ENCODE measurements at places on chromosomes 11 and 22.

DNA sequence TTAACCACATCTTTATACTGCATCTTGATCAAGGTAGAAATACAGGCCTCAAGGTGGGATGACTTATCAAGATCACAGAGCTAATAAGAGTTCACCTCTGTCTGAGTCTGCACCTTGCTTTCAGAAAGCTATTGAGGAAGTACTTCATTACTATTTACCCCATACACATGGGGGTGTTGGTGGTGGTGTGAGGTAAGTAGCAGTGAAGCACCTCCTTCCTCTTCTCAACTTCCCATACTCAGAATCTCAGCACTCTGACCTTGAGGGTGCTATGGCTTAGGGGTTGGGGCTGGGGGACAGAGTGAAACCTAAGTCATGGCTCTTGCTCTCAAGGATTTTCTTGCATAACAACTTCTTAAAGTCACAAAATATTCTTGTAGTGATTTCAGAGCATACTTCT lies 56.9 kb downstream of the ME3 start:
- DNase-seq: no peak

GRCh38 chr11:32817181-32817851 lies 12.4 kb upstream of the PRRG4 start:
- DNase-seq: no peak

DNA sequence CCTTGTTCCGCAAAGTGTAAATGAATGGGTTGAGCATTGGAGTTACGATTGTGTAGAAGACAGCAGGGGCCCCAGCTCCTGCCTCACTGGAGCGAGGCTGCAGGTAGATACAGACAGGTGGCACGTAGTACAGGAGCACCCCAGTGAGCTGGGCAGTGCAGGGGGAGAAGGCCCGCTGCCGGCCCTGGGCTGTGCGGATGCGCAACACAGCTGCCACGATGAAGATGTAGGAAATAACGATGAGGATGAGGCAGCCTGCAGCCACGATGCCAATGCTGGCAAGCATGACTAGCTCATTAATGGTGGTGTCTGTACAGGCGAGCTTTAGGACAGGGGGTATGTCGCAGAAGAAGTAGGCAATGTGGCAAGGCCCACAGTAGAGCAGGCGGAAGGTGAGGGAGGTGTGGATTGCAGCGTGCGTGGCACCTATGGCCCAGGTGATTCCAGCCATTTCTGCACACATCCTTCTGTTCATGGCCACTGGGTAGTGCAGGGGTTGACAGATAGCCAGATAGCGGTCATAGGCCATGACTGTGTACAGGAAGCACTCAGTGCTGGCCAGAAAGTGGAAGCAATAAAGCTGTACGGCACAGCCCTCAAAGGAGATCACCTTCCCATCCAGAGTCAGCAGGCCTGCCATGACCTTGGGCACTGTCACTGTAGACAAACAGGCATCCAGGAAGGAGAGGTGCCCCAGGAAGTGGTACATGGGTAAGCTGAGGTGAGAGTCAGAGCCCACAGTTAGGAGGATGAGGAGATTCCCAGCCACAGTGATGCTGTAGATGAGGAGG lies 616 bp downstream of the OR10S1 start:
- no peak for DNase-seq

- no peak for DNase-seq
These were observed 212.0 kb upstream of the CHORDC1 start for GRCh38 chr11:90434858-90435257.

DNA sequence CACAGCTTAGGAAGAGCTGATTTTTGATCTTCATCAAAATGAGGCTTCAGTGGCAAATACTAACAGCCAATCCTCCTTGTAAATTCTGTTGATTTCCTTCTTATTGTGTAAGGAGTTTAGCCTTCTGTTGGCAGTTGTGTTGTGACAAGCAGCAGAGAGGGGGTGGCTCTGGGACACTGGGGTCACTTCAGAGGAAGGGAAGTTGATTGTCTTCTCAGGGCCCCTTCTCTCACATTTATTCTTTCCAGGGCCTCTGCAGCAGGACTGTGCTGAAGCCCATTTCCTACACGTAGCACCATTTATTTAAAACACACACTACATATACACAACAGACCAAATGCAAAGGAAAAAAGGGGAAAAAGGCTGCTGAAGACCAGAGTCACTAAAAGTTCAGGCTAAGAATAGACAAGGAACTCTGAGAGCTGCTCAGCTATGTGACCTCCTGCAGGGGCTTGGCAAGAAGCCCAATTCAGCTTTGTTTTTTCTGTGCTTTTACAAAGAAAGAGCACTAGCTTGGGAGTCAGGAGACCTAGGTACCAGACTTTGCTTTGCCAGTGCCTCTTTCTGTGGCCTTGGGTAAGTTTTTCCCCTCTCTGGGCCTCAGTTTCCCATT lies 28.3 kb upstream of the UPB1 start:
- DNase-seq: no peak

DNA sequence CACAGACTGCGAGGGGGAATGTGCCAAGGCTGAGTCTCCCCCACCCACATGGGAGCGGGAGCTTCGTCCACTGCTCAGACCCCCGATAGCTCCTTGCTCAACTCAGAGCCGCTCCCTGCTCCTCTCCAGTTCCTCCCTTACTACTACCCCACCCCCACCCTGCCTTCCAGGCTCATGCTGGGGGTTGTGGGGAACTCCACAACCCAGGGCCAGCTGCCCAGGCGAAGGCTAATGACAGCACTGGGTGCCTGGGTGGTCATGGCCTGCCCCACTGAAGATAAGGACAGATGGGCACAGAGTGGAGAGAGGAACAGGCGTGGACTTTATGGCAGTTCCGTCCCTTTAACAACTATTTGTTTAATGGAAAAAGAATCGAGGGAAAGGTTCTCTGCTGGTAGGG lies 73.7 kb downstream of the PDE2A start:
- no peak for DNase-seq

DNA sequence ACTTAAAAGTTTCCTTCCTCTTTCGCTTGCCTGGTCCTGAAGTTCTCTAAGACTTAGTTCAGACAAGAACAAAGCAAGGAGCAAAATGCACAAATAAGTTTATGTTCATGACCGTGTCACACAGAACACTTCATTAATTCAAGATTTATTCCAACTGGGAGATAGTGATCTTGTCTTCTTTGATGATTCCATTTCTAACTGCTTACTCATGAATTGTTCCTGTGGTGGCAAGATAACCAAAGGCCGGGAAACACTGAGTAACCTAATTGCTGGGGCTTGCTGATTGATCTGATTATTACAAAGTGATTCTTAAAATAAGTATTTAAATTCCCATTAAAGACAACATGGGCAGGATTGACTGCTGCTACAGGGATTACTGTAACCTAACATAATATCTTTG lies 1462.9 kb upstream of the RAG2 start:
- no peak for DNase-seq

DNA sequence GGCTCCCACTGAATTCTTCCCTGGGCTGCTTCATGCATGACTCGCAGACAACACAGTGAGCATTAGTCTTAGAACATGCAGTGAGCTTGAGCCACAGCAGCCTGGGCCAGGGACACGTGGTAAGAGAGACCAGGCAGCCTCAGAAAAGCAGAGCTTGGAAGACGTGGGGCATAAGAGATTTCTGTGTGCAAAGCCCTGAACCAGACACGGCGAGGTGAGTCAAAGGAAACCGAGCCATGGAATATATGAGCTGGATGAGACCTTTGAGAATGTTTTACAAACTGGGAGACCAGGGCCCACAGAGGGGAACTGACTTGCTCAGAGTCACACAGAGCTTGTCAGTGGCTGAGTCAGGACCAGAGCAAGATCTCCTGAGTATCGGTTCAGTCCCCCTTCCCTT lies 8.5 kb upstream of the FXYD6 start:
- DNase-seq: no peak

- no peak for DNase-seq
These were observed 189.6 kb downstream of the ST3GAL4 start for GRCh38 chr11:126545057-126545555.

DNA sequence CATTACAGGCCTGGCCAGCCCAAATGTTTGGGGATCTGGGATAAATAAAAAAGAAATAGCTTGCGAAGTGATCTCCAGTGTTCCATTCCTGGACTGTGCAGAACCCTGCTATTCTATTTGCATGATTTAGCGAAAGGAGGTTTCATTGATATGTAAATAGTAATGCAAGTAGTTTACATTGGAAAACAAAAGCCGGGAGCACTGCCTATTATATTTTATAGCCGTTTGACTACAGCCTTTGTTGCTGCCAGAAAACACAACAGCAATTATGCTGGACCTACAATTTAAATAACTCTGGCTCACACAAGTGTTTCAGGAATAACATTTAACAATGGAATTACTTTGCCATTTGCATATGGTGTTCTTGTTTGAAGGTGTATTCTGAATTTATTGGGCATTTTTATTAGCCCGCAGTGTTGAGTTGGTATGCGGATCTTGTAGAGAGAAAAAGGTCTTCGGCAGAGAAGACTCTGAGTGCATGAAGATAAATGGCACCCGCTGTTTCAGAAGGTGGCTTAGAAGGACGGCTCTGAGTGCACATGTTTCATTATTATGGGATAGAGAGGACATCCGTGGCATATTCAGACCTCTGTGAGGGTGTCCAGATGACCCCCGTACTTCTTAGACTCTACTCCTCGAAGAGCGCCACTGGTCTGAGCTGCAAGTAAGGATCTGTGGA lies 315.0 kb downstream of the BRD1 start:
- DNase-seq: no peak

- no peak for DNase-seq
These were observed 32.4 kb upstream of the NAV2 start for GRCh38 chr11:19679952-19680828.

GRCh38 chr11:2975594-2975993 lies 16.5 kb downstream of the NAP1L4 start:
- no peak for DNase-seq

DNA sequence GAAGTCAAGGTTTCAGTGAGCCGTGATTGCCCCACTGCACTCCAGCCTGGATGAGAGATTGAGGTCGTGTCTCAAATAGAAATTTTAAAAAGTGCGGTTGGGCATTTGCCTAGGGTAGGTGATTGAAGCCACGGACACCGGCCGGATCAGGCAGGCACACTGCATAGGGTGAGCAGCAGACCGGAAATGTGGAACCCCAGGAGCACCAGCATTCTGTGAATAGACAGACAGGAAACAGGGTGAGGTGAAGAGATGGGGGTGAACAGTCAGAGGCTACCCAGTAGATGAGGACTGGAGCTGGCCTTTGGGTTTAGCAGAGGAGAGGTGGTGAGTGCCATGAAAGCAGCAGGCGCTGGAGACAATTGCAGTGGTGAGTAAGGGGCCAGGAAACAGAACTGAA lies 43.5 kb downstream of the PPFIA1 start:
- DNase-seq: no peak

- DNase-seq: no peak
These were observed 61.9 kb downstream of the MTNR1B start for GRCh38 chr11:93031386-93031785.

DNA sequence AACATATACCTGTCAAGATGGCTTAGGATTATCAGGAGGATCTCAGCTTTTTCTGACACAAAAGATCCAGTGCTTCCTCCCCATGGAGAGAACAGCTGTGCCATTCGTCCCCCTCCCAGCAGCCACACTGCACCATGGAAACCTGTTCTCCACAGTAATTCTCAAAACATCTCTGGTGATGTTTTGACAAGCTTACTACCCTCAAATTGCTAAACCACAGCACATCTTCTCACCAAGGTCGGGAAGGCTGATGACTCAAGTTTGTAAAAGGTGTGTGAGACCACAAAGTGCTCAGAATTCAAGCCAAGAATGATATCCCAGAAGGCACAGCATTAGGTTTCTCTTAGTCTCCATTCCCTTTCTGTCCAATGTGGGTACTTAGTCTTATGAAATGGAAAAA lies 3.9 kb upstream of the RAB38 start:
- no peak for DNase-seq

GRCh38 chr22:50529897-50530579 lies at the start of gene TYMP:
TYMP (minus strand) TSS chr22:50530012; CDS start chr22:50529709, 303 bp downstream.
- DNase-seq: no peak

DNA sequence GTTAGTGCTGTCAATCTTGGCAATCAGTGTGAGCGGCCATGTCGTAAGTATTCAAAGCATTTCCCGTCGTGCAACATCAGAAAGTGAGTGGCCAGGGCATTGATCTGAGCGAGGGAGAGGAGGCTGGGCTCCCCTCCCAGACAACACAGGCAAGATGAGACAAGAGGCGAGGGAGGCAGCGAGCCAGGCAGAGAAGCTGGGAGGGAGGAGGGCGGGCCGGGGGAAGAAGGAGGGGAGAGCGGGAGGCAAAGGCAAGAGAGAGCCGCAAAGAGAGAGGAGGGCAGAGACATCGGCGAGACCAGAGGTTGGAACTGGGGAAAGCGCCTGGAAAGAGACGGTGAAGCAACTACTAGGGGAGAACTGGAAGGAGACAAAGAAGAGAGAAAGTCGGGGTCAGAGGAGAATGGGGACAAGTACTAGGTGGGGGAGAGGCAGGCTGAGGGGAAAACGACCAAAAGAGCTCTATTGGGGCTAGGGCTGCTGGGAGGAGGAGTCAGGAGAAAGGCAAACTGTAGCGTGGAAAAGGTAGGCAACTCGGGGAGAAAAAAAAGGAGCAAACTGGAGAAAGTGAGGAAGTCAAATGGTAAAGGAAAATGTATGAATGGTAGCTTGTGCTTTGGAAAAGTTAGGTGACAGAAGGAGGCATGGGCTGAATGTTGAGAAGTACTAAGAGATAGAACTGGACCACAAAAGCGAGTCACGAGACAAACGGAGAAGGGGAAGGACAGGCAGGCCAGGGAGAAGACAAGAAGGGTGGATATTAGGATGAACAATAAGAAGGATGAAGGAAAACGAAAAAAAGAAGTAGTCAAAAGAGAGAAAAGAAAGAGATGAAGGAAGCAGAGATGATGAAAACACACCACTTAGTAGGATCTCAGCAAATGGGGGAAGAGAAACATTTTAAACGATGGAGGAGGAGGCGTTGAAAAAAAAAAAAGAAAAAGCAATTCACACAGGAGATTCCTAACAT lies 130.5 kb upstream of the C11orf58 start:
- no peak for DNase-seq

DNA sequence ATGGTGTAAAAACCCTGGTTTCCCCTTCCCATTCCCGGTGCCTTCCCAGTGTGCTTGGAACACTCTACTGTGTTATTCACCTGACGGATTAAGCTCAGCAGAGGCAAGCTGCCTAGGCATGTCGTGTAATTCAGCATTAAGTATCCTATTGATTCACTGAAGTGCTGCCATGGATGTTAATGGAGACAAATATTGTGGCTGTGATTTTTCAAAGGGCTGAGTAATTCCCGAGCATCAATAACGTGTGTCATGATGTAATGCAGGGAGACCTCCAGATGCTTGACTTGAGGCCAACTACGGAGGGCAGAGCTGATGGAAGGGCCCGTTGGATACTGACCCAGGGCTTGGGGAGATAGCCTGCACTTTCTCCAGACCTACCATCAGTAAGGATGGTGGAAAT lies 269.0 kb downstream of the ST3GAL4 start:
- DNase-seq: no peak

GRCh38 chr22:45932071-45932470 lies 44.9 kb downstream of the WNT7B start:
- DNase-seq: no peak

DNA sequence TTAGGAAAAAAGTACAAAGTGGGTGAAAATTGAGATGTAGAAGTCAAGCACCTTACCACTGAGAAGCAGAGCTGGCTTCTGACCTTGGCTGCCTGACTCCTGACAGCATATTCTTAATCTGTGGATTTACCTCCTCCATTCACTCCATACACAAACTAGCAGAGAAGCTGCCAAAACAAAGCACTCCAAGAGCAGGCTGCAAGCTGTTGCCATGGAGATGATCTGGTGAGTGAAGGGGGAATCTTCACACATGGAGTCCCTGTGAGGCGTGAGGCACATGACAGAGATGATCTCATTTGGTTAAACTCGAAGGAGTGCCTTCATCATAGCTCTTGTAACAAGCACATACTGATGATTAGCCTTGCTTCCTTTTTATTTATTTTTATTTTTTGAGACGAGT lies 16.1 kb downstream of the COMMD9 start:
- no peak for DNase-seq

Data from stimulated activated CD4-positive, alpha-beta T cell treated with anti-CD3 and anti-CD28 coated beads, Interleukin-1b, Interleukin-23, amount 100 ng/mL, for 1 hour (primary cell).